ENCODE measurements at places on chromosomes 3 and 15.
A peak's percentile ranks its signal among the peaks of the same experiment; 100 is the strongest.

GRCh38 chr15:40058476-40059140, 19.6 kb upstream of the SRP14 start:
- peak; percentile 42 for DNase-seq

DNA sequence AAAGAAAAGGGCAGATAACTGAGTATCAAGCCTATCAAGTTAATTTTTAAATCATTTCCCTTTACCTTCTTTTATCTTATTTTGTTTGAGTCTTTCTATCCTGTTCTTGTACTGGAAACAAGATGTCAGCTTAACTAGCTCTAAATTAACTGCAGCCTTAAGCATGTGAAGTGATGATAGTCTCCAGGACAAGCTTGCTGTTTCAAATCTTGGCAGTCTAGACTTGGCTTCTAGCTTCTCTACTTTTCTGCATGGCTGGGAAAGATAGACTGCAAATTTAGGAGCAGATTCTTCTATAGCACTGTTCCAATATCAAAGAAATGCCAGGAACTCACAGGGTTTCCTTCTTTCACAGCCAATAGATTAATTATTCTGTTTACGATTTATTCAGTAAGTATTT, 1034.4 kb downstream of the TUSC7 start:
- DNase-seq, result no peak

DNA sequence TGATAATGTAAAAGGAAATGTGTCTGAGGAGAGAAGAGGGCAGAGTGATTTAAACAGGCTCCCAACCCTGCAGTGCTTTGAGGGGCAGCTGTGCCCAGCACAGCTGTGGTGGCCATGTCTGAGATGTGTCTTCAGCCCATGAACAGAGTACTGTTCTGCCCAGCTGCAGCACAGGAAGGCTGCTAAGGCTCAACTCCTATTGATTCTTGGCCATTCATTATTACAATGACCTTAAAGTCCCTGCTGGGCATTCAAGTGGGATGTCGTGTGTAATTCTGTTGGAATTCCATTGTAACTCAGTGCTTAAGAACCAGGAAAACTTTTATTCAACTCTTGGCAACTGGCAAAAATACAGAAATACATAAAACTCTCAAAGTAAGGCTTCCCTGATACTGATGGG, 229.3 kb downstream of the MCTP2 start:
- DNase-seq, result no peak

DNA sequence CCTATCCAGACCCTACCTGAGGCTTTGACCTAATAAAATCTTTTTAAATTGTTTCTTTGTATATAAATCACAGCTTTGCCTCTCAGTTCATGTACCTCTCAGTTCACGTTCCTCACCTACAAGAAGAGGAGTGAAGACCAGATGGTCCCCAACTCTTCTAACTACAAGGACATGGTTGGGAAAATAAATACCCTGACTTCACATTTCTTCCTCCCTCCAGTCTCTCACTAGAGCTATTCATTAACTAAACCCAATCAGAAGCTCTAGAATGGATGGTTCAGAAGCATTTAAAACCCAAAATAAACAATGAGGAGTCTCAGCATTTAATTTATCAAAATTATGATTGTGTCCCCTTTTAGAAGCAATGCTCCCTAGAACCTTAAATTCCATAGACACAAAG, 97.3 kb upstream of the AGTR1 start:
- no peak for DNase-seq

- DNase-seq, result no peak
Measured at GRCh38 chr3:182212479-182213076, 500.9 kb downstream of the SOX2 start.

DNA sequence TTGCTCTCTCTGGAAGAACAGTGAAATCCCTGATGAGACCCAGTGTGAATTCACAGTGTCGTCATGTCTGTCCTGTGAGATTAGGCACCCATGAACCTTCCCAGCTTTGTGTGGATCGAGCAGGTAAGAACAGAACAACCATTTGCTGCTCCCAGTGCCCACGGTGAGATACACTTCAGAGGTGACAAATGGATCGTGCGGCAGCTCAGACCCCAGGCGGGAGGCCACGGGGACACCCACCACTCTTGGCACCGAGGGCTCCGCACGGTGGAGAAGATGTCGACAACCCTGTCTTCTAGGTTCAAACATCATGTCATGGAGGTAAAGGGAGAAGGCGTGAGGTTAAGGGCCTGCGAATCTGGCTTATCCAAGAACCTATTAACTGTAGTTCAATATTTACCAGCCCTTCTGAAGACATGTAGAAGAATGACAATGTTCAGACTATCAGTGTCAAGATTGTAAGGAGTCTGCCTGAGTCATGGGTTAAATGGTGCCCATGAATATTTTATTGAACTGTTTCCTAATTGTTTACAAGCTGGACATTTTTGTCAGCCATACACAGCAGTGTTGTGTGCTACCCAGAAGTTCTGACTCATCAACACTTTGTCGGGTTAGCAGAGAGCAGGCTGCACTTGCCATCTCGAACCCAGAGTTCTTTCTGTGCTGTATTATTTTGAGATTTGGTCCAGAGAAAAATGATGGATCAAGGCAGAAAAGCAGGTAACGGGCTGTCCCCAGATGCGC, 15.5 kb upstream of the PCSK6 start:
- DNase-seq, result no peak

- peak; percentile 84 for DNase-seq
Measured at GRCh38 chr3:117600112-117600511, 890.5 kb downstream of the TUSC7 start.

DNA sequence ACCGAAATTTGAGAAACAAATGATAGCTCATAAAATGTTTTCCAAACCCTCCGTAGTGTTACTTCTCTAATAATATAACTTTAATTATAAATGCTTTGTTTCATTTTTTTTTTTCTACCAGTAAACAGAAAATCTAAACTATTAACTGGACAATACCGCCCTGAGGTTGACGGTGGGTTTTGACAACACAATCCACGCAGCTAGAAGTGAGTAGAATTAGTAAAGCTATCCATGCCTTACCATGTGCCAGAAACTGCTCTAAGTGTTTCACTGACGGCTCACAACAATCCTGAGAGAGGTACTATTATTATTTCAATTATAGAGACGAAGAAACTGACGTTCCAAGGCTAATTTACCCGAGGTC, 410 bp downstream of the NDUFAF1 start:
- DNase-seq, result no peak

DNA sequence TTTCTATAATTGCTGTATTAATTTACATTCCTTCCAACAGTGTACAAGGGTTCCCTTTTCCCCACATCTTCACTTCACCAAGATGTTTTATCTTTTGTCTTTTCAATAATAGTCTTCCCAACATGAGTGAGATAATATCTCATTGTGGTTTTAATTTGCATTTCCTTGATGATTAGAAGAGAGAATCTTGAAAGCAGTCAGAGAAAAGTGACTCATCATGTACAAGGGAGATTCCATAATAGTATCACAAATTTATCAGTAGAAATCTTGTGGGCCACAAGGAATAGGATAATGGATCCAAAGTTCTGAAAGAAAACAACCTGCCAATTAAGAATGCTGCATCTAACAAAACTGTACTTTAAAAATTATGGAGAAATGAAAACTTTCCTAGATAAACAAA, 189.3 kb downstream of the NECTIN3 start:
- DNase-seq, result no peak

DNA sequence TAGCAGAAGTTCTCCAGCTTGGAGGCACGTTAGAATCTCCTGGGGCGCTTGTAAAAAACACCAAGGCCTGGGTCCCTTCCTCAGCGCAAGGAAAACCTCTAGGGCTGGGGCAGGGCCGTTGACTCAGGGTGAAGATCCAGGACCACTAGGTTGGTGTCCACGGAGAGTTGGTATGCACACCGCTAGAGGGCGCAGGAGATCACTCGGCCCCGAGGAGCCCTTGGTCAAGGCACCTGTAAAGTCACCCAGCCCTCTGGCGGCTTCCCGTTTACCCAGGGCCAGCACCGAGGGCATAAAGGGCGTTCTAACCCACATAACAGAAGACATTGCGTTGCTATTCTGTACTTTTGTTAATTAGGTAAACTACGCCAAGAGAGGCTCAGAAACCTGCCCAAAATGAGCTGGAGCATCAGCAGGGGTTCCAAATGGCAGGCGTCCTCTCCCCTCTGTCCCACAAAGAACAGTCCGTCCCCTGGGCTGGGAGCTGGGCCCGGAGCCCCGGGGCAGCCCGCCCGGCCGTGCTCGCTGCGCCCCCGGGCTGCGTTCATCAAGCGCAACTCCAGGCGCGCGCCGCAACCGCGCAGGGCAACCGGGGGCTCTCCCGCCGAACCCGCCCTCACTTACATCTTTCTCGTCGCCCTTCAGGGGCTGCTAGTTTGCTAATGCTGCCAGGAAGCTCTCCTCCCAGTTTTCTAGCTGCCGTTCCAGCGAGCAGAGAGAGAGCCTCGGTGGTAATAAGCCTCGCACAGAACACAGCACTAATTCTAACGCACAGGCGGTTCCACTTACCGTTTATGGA, 332.1 kb downstream of the ARRDC4 start:
- peak; percentile 64 for DNase-seq

- no peak for DNase-seq
Measured at GRCh38 chr15:63634154-63634553, 37.0 kb downstream of the FBXL22 start.

DNA sequence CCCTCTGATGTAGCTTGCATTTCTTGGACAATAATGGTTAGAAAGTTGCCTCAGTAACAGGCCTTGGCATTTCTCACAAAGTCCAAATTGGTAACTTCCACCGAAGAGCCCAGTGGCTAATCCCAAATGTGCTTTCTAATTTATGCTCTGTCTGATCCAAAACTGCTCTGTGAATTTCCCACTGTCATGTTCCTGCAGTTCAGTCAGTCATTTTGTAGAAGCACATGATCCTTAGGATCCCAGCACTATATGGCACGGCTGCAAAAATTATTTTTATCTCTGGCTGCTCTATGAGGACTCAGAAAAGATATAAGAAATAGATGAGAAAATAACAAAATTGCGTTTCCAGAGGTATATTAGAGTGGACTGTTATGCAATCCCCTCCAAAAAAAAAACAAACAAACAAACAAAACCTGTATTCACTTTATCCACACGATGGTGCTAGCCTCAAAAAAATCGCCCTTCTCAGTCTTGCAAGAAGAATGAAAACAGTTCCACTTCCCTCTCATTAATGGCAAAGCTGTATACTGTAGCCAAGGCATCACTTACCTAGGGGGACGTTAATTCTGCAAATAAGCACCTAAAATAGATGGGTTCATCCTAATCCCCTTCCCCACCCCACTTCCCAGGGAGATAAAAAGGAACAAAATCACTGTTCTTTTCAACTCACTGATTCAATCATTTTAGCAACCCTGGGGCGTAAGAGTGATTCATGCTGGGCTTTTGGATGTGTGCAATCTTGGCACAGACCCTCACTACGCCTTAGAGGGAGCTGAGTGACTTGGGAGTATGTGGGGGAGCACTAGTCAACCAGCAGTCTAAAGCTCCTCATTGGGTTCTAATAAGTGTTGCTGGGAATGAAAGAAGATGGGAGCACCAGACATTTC, 61.3 kb downstream of the TMCO5A start:
- DNase-seq, result peak; percentile 70

GRCh38 chr15:97881346-97881965, 79.0 kb upstream of the ARRDC4 start:
- no peak for DNase-seq

- no peak for DNase-seq
Measured at GRCh38 chr15:45185069-45185779, 2.5 kb downstream of the SHF start.

DNA sequence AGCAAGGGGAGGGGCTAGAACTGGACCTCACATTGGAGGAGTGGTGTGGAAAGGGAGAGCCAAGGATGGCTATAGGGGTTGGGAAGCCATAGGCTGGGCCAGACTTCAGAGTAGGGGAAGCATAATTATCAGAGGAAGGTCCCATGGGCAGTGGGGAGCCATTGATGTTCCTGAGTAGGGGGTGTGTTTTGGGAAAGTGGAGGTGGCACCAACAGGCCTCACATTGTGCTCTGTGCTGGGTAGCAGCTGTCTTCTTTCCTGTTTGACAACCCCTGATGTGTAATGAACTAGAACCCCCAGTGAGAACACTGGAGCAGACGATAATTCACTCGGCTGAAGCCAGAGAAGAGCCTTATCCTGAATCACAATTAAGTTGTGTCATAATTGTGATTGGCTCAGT, 41.2 kb downstream of the SLC6A11 start:
- DNase-seq, result no peak

- DNase-seq, result no peak
Measured at GRCh38 chr3:62049033-62049432, 324.3 kb downstream of the FEZF2 start.

- no peak for DNase-seq
Measured at GRCh38 chr15:51496246-51496645, 126.3 kb downstream of the DMXL2 start.
